Left kidney (tissue), 8 donors: ENCODE measurements at places on chromosomes 2 and 18. TPM values are rescaled to one million over a fixed set of nuclear protein-coding genes. Genes with fewer than 3 reads are reported as not detected.

GRCh38 chr18:72089432-72089831 lies 454.7 kb downstream of the CBLN2 start:
- no peak for DNase-seq

The SH3RF3 gene
- 4.0 TPM for polyA plus RNA-seq

GRCh38 chr2:213246497-213247281 lies 37.6 kb upstream of the SPAG16 start:
- peak; percentile 26 for DNase-seq

The SLC9A2 gene
- polyA plus RNA-seq: 8.0 TPM

DNA sequence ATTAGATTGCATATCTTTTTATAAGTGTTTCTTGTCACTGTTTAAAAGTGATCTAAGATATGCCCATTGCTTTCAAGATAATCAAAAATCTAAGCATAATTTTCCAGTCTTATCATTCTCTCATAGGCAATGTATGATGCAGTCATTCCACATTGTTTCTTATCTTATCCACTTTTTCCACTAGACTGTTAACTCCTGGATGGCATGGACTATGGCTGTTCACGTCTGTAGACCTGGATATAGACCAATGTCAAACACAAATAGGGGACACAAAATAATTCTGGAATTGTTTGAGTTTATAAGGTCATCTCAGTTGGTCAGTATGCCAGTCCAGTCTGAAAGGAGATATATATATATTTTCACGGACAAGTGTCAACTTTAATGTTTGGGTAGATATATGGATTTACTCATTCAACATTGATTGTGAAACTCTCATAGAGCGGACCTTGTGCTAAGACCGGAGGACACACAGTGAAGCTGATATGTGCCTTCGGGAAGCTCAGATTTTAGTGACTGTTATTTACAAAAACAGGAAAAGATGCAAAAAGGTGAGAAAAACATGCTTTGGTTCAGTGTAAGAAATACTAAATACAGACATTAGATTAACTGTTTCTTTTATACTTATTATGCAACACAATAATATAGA lies 689.4 kb upstream of the SLC8A1 start:
- DNase-seq: no peak
